ENCODE measurements at places on chromosomes 1 and 21.
A peak's percentile ranks its signal among the peaks of the same experiment; 100 is the strongest.

DNA sequence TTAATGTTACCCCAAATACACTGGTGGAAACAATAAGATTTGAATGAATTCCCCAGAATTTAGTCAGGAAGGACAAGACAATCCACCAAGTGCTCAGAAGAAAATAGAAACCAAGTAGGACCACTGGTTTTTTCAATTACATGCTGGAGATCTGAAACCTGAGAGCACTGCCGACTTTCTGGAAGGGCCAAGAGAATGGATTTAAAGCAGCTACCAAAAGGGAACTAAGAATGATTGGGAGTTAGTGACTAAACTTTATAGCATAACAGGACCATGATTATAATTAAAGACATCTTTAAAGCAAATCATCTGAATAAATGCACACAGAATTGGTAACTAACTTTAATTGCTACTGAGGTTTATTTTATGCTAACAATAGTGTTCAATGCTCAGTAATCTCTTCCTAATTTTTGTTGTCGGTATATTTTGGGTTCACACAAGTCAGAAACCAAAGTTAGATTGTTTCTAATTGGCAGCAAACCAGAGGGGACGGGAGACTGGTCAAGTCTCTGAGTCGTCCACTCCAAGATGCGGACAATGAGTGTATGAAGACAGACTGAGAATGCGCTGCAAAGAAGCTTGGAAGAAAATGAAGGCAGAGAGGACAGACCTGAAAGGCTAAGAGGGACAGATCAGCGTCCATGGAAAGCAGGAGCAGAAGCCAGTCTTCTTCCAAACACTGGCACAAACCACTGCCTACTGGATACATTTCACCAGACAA lies 2.3 kb upstream of the RGS13 start:
- DNase-seq = no peak

- DNase-seq = no peak
These were observed 200.8 kb upstream of the ST6GALNAC5 start for GRCh38 chr1:76666499-76666898.

DNA sequence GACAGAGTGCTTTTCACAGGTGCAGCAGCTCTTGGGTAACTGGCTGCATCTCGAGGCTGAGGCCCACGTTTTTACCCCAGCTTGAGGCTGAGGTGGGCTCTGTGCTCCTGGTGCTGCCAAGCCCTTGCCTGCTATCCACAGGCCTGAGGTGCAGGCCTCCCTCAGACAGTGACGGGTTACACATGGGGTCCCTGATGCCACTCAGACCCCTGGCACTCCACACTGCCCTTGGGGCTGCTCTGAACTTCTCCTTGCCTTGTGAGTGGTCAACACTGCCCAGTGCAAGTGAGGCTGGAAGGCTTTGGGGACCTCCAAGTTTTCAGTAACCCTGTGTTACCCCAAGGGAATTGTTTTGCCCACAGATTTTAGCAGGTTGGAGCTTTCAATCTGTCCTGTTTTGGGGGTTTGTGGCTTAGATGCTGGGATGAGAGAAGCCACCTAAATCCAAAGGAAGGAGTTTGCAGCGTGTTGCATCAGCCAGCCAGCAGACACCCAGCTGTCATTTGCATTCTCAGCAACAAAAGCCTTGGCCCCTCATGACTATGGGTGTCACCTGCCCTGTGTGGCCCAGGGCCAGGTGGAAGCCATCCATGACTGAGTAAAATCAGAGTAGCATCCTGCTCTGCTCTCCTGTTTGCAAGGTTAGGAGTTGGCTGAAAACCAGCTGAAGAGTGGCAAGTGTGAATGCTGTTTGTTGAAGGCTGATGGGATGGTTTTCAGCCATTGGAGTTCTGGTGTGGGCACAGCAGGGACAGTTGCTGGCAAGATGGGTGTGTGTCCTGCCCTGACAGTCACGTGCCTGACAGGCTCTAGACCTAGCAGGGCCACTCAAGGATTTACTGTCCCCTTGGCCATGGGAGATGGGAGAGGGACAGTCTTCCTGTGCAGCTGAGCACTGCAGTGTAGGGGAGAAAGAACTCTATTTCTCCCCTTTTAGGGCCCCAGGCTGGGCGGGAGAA lies 3.2 kb downstream of the RNF187 start:
- no peak for DNase-seq

- no peak for DNase-seq
These were observed 1176.1 kb downstream of the PLA2G4A start for GRCh38 chr1:188004849-188005248.

DNA sequence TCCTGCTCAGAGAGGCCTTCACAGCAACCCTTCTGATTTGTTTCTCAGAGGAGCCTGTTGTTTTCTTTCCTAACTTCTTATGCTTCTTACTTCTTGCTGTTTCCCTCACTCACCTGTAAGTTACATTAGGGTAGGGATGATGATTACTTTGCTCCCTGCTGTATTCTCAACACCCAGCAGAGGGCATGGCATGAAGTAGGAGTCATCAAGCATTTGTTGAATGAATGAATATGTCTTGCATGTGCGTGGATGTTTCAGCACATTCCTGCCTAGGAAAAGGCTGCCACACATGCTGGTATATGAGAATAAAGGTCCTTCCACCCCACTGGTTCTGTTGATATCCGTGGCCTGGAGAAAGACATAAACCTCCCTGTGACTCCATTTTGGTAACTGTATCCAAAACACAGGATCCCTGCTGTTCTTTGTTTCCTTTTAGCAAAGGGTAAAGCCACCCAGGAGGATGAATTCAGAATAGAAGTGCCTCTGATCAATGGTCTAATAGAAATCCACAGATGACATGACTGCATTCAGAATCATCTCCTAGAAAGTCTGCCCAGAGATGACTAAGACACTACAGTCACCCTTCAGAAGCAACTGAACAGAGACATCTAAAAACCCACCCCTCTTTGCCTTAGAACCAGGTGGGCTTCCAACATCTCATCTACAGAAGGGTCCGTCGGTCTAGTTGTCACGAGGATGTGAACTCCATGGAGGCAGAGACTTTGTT lies 168.8 kb downstream of the ZSCAN20 start:
- no peak for DNase-seq

DNA sequence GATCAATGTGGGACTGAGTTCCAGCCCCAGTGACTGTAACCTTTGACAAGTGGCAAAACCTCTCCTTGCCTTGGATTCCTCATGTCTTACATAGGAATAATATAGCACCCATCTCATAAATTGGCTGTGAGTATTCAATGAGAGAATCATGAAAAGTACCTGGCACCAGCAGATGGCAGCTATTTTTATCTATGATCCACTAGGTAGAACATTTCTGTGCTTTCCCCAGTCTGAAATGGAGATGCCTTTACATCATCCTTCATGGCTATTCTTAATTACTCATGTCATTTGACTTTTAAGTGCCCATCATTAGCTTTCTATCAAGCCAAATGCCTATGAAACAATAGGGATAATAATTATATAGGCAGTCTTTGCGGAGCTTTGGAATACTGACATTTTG lies 130.1 kb downstream of the TGFB2 start:
- no peak for DNase-seq

GRCh38 chr1:183313063-183313462 lies 105.1 kb downstream of the NMNAT2 start:
- DNase-seq = no peak

DNA sequence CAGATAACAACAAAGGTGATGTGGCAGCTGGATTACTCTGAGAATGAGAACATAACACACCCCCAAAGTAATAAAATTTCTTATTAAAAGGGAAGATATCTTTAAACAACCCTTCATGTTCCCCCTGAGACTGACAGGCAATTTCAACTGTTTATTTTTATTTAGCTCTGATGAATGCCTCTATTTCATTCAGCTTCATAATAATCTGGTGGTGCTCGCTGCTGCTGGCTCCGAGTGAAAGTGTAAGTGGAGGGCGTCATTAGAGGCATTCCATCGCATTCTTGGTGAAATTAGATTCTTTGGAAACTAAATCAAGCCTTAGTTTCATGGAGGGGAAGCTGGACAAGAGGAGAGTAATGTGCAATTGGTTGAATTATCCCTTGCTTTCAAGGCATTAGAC lies 128.9 kb downstream of the GRIK1 start:
- no peak for DNase-seq

GRCh38 chr1:107533436-107533835 lies 392.6 kb downstream of the NTNG1 start:
- DNase-seq = no peak

GRCh38 chr1:109722908-109723691 lies 11.0 kb downstream of the GSTM5 start:
- DNase-seq = no peak

GRCh38 chr1:165924117-165924516 lies 96.7 kb downstream of the UCK2 start:
- no peak for DNase-seq

DNA sequence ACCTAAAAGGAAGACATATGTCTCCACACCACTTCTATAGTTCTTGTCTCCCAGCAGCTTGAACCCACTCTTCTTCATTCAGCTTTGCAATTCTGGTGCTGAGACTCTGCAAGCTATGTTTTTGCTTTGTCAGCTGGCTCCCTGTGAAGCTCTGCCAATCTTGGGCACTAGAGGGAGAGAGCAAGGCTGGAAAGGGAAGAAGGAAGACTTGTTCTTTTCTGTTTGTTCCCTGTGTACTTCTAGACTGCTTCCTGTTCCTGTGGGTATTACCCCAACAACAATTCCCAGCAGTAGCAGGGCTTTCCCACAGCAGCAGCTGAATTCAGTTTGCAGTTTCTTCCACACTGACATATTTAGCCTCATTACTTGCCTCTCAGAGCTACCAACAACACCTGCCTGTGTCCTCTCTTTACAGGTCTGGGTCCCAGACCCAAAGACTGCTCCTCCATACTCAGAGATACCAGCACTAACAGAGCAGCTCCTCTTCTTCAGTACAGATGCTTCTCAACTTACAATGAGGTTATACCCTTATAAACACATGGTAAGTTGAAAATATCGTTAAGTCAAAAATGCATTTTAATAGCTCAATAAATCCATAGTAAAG lies 275.2 kb upstream of the NEGR1 start:
- DNase-seq = no peak

GRCh38 chr1:21307663-21308305 lies 17.5 kb upstream of the ECE1 start:
- no peak for DNase-seq

DNA sequence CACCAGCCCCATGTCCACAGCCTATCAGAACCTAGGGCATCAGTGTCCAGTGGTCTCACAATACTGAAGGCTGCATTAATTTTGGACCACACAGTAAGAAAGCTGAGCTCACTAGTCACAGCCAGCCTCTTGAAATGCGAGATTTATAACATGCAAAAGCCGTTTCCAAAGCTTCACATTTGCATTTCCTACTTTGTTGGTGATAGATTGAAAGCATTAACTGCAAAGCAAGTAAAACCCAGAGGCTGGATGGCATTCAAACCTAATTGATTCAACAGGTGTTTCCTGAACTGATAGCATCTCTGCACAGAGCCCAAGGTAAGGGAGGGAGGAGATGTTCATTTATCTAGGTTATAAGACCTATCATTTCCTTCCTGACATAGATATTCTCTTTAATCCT lies 410.1 kb downstream of the OMA1 start:
- no peak for DNase-seq

- DNase-seq = peak; percentile 51
These were observed 177.5 kb downstream of the HIVEP3 start for GRCh38 chr1:41741244-41741643.

DNA sequence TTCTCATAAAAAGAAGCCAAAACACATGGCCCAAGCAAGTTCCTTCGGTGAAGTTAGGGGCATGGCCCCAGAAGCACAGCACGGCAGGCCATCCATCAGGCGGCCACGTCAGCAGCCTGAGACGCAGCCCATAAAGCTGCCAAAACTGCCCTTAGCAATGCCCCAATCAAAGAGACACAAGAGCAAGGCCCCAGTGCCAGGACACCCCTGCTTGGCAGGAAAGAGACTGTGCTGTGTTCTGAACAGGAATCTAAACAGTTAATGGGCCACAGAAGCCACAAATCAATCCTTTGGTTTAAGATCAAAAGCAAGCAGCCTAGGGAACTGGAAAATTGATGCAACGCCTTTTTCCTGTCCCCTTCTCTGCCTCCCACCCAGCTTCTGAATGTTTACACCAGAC lies 497.0 kb upstream of the USP24 start:
- no peak for DNase-seq

GRCh38 chr1:51973587-51974474 lies 16.7 kb downstream of the RAB3B start:
- no peak for DNase-seq

DNA sequence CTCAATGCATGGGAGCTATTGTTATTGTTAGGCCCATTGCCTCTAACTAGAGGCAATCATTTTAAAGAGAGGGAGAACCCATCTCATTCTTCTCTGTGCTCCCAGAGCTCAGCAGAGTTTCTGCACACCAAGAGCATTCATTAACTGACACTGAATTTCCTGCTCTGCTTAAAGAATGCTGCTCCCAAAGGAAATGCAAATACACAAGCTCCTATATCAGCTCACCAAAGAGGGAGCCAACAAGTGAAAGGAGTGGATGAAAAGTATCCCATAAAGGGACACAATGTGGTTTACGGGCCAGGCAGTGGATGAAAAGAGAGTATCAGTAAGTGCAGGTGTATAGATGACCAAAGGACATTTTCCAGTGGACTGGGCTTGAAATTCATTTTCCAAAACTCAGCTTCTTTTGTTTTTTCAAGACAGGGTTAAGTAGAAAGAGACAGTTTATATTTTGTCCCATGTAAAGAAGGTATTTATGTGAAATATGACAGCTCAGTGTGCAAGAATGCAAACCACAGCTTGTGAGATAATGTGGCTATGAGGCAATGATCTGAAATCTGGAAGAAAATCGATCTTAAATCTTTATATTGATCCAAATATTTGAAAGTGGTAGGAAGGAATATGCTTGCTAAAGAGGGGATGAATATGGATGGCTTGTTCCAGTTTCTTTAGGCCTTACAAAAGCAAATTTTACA lies 207.7 kb upstream of the CAMK1G start:
- no peak for DNase-seq

DNA sequence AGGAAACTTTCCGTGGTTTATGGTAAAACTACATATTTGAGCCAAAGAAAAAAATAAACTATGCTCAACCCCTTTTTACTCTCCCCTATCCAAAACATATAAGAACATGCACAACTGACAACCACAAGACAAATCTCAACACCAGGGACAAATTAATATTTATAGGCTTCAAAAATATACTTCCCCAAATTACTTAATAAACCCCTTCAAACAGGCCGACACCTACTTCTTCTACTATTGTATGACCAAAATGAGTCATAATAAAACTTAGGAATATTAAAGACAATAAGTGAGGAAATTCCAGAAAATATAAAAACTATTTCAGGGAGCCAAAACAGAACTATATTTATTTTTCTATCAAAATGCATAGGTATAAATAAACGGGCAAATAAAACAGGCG lies 71.5 kb downstream of the TGFBR3 start:
- DNase-seq = no peak

DNA sequence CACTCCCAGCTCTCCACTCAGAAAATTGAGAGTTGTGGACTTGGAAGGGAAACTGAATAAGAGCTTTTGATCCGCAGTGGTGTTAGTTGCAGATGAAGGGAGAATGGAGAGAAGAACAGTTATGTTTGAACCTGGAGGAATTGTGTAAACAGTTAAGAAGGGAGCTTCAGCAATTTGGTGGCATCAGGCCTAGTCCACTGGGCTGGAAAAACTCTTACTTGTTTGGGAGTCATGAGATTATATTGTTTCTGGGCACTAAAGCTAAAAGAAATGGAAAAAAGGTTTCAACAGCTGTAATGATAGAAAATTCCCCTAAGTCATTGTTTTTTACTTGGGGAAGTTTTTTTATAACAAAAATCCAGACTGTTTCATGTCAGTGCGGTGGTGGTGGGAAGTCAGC lies 256.1 kb upstream of the C1orf87 start:
- DNase-seq = no peak
